ENCODE measurements at places on chromosomes 5 and 9.

- no peak for DNase-seq
Observed at GRCh38 chr9:129936222-129936621, 101.0 kb downstream of the USP20 start.

GRCh38 chr5:115657881-115658233 lies 32.0 kb upstream of the TMED7 start:
- DNase-seq, result no peak

- no peak for DNase-seq
Observed at GRCh38 chr5:17976404-17976803, 342.1 kb downstream of the TAF11L14 start.

- no peak for DNase-seq
Observed at GRCh38 chr5:131112424-131112823, 52.6 kb downstream of the HINT1 start.

DNA sequence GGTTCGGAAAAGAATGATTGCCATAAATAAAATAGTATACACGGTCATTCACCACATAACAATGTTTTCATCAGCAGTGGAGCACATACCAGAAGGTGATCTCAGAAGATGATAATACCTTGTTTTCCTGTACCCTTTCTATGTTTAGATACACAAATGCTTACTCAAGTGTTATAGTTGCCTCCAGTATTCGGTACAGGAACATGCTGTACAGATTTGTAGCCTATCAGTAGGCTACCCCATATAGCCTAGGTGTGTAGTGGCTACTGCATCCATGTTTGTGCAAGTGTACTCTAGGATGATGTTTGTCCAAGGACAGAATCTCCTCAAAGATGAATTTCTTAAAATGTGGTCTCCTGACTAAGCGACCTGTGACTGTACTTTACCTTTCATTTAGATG lies 59.2 kb downstream of the ICE1 start:
- DNase-seq, result no peak

GRCh38 chr5:147821766-147822165 lies 9.7 kb downstream of the SPINK1 start:
- DNase-seq, result no peak

DNA sequence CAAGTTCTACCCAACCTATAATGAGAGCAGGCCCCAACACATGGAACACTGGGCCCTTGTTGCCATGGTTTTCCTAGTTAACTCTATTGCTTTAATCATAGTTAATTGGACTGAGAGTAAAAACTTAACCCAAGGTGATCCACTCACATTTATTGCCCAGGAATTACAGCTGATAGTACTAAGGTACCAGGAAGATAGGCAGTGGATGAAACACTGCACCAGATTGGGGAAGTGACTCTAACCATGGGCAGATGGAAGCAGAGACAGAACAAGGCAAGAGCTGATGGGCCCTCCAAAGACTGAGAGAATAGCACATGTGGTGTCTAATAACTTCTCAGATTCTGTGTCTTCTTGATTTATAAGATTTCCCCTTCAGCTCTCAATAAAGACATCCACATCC lies 145.7 kb upstream of the TRIM32 start:
- DNase-seq, result no peak

GRCh38 chr9:16918920-16919319 lies 48.5 kb upstream of the BNC2 start:
- no peak for DNase-seq

- no peak for DNase-seq
Observed at GRCh38 chr9:124082622-124083021, 71.1 kb downstream of the LHX2 start.

DNA sequence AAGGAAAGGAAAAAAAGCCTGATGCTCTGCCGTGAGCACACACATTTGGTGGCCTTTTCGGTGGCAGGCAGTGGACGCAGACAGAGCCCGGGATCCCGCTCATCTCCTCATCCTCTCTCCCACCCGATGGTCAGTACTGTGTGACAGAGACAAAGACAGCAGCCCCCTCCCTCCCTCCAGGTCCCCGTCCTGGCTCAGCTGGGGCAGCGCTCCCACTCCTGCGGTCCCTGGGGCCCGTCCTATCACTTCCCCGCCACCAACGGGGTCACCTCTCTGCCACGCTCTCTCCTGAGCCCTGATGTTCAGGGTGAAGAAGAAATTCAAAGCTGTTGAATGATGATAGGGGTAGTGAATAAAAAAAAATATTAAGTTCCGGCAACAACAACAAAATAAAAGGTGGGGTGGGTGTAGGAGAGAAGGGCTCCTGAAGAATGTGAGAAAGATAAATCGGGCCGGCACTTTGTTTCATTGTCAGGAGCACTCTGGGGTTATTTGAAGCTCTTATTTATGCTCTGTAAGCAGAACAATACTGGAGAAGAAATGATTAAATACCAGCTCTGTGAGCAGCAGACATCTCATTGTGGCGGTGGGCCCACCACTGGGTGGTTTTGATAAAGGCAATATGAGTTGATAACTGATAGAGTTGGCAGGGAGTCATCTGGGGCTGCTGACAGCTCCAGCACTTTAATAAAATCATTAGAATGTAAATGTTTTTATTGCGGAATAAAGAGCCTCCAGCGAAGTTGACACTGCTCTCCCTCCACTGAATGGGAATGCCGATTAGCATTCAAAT lies 417.7 kb downstream of the IRX1 start:
- DNase-seq, result no peak

- no peak for DNase-seq
Observed at GRCh38 chr9:90002397-90003271, 397.8 kb downstream of the GADD45G start.

DNA sequence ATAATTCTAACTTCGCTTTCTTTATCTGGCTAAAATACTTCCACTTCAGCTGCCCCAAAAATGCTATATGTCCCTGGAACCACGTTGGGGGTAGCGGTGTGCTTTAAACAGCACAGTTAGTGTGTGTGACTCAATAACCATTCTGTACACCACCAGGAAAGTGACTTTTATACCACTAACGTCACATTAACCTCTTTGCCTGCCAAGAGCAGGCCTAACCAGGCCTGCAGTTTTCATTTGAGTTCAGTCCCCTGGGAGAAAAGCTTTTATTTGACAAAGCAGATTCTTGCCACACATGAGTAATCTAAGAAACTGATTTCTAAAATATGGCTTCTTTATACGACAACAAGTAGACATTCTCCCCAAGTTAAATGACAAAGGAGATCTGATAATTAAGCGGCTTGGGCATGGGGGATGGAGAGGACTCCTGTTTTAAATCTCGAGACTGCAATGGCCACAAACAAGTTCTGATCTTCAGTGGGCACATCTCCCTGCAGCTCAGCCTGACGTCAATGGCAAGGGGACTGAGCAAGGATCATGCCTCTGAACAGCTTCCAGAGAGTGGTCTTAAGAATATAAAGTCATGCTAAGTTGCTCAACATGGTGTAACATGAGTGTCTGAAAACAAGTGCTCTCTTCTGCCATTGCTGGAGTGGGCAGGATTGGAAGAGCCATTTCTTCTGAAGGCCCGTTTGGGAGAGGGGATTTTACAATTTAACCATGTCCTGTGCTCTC lies 91.8 kb downstream of the GLIS3 start:
- DNase-seq, result no peak

- DNase-seq, result no peak
Observed at GRCh38 chr9:131481441-131482342, 21.0 kb upstream of the POMT1 start.

GRCh38 chr9:25205285-25205684 lies 473.0 kb downstream of the TUSC1 start:
- no peak for DNase-seq

DNA sequence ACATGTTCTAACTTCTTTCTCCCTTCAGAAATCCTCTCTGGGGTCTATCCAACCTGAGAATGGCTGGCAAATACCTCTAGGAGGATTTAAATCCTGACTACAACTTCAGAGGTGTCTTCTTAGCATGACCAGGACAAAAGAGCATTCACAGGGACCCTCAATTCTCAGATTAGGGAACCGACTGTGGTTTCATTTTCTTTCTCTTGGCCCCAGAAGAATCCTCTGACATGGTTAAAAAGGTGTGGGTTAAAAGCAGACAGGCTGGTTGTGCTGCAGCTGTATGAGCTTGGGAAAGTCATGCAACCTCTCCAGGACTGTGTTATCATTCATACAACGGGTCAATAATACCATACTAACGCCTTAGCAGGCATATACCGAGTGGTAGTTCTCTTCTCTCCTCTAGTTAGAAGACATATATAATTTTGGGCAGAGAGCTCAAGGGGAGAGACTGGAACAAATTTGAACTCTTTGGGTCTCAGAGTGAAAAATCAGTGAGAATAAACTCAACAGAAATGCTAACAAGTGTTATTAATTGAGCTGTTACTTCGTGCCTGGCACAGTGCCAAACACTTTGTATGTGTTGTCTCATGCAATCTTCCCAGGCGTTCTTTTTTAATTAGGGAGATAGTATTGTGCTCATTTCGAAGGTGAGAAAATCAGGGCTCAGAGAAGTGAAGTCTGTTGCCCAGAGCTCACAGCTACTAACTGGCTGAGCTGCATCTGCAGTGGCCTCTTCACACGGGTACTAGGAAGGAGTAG lies 35.2 kb downstream of the INSYN2B start:
- DNase-seq, result no peak

DNA sequence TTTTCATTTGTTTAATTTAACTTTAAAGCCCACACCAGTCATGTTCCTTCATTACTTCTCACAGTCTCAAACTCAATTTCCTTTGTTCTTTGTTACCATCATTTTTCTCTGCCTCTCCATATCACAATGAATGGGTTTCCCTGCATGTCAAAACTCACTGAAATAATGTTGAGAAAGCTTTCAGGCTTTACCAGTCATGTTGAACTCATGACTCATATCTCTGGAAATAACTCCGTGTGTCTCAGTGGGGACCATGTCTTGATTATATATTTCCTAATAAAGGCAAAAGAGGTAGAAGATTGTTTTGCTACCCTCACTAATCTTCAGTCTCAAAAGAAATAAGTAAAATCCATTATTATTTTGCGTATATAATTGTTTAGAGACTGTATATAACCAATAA lies 231.2 kb downstream of the CHSY3 start:
- DNase-seq, result no peak

GRCh38 chr9:19243366-19244033 lies 13.0 kb downstream of the DENND4C start:
- no peak for DNase-seq

Data from naive thymus-derived CD4-positive, alpha-beta T cell (primary cell).